ENCODE measurements at places on chromosomes 3 and 15.
A peak's percentile ranks its signal among the peaks of the same experiment; 100 is the strongest.

GRCh38 chr3:186003610-186004009 lies 65.8 kb upstream of the TRA2B start:
- DNase-seq, result no peak

DNA sequence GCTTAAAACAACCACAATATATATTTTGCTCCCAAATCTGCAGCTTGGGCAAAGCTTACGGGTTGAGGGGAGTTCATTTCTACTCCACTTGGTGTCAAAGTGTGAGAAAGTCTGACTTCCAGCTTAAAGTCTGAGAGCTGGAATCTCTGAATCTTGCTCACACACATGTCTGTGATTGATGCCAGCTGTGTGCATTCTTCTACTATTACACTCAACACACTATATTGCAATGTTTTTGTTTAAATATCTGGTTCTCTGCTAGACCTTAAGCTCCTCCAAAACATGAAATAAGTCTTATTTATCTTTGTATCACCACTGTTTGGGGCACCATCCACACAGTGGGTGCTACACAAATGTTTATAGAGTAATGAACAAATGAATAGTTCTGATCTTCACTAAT lies 36.7 kb upstream of the SECISBP2L start:
- peak; percentile 80 for DNase-seq

- DNase-seq, result no peak
Observed at GRCh38 chr3:52092271-52092660, 35.9 kb upstream of the DUSP7 start.

GRCh38 chr15:40481341-40482074 lies 10.7 kb downstream of the CHST14 start:
- peak; percentile 8 for DNase-seq

Data from iris pigment epithelial cell (primary cell).